A549 treated with Mapracorat at 1 μM for 4 hours (cell line): ENCODE measurements at places on chromosomes 13 and 19. TPM values are rescaled to one million over a fixed set of nuclear protein-coding genes. Genes with fewer than 3 reads are reported as not detected.

ZNF85 gene
- total RNA-seq: 0.19 to 0.32 TPM (median 0.26 TPM) in 4 of 5 replicates, not detected in the other

PRR22 gene
- total RNA-seq: 1.7 to 3.3 TPM (median 2.6 TPM) in 5 replicates

ZNF606 gene
- total RNA-seq: 1.5 to 3.0 TPM (median 2.2 TPM) in 5 replicates

CYP4F11 gene
- 5.0 to 6.9 TPM (median 5.7 TPM) in 5 replicates for total RNA-seq

CGB2 gene
- total RNA-seq: 0.44 TPM in 1 of 5 replicates, not detected in the others

FFAR2 gene
- not detected in 5 replicates for total RNA-seq

TMEM255B gene
- total RNA-seq: 0.57 to 1.2 TPM (median 0.67 TPM) in 5 replicates

PNMA8B gene
- not detected in 5 replicates for total RNA-seq

POSTN gene
- total RNA-seq: 0.05 to 0.15 TPM (median 0.09 TPM) in 3 of 5 replicates, not detected in the others

SIAH3 gene
- 0.01 TPM in 1 of 5 replicates, not detected in the others for total RNA-seq

C5AR2 gene
- total RNA-seq: 6.3 to 15.0 TPM (median 11.4 TPM) in 5 replicates

APOC4 gene
- not detected in 5 replicates for total RNA-seq

PLIN4 gene
- 0.08 to 0.22 TPM (median 0.13 TPM) in 5 replicates for total RNA-seq

CYP4F2 gene
- total RNA-seq: 0.07 to 0.19 TPM (median 0.15 TPM) in 3 of 5 replicates, not detected in the others

CARM1 gene
- total RNA-seq: 36.1 to 49.9 TPM (median 45.7 TPM) in 5 replicates

SLC10A2 gene
- not detected in 5 replicates for total RNA-seq

LRP3 gene
- total RNA-seq: 29.1 to 54.1 TPM (median 51.0 TPM) in 5 replicates

ZNF507 gene
- 12.9 to 19.1 TPM (median 16.4 TPM) in 5 replicates for total RNA-seq

MBD3L2 gene
- not detected in 5 replicates for total RNA-seq

EIF3K gene
- 656 to 947 TPM (median 702 TPM) in 5 replicates for total RNA-seq

CYP4F12 gene
- total RNA-seq: 1.7 to 2.1 TPM (median 2.0 TPM) in 5 replicates

FCER2 gene
- total RNA-seq: not detected in 5 replicates

NALCN gene
- 3.2 to 4.6 TPM (median 4.1 TPM) in 5 replicates for total RNA-seq

SKA3 gene
- 12.4 to 15.1 TPM (median 13.6 TPM) in 5 replicates for total RNA-seq

CLEC17A gene
- total RNA-seq: not detected in 5 replicates

RGL3 gene
- total RNA-seq: 1.1 to 3.0 TPM (median 1.7 TPM) in 5 replicates

CYP2B6 gene
- not detected in 5 replicates for total RNA-seq

ABHD8 gene
- 1.9 to 3.5 TPM (median 2.8 TPM) in 5 replicates for total RNA-seq

KIR2DL3 gene
- total RNA-seq: not detected in 5 replicates

RETN gene
- total RNA-seq: not detected in 5 replicates

BCAM gene
- total RNA-seq: 63.9 to 86.4 TPM (median 82.4 TPM) in 5 replicates
